GM10248 (cell line): ENCODE measurements at places on chromosomes 1 and 21.

- no peak for DNase-seq
Observed at GRCh38 chr1:224632381-224632871, 16.3 kb downstream of the CNIH3 start.

GRCh38 chr1:70382682-70383081 is 28.2 kb upstream of the ANKRD13C start:
- peak; percentile 27 for DNase-seq

GRCh38 chr1:248924696-248925532 is 18.9 kb downstream of the PGBD2 start:
- peak; percentile 42 for DNase-seq

DNA sequence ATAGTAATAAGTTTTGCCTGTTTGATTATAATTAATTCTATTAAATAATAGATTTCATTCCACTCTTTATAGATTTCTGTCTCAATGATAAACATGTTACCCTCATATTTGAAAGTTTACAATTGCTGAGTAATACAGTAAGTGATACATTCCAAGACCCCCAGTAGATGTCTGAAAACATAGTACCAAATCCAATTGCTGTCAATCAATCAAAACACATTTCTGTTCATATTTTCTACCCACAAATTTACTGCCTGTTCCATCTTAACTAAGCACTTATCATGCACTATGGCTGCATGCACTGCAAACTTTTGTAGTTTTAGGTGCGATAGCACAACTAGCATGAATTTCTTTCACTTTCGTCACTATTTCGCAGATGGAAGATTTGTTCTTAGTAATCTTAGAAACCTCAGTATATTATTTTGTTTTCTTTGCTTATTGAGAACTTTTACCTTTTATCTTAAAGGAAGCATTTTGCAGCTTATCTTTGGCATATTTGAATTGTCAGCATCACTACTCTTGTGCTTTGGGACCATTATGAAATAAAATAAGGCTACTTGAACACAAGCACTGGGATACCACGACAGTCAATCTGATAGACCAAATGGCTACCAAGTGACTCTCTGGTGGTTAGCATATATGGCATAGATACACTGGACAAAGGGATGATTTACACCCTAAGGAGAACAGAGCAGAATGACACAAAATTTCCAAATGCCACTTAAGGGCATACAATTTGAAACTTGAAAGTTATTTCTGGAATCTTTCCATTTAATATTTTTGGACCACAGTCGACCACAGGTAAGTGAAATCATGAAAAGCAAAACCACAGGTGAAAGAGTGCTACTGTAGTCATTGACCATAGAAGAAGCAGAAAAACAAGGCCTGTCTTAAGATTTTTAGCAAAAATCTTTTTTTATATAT is 67.6 kb downstream of the RGS13 start:
- peak; percentile 11 for DNase-seq

GRCh38 chr1:204431310-204432184 is 19.9 kb upstream of the PPP1R15B start:
- peak; percentile 82 for DNase-seq

DNA sequence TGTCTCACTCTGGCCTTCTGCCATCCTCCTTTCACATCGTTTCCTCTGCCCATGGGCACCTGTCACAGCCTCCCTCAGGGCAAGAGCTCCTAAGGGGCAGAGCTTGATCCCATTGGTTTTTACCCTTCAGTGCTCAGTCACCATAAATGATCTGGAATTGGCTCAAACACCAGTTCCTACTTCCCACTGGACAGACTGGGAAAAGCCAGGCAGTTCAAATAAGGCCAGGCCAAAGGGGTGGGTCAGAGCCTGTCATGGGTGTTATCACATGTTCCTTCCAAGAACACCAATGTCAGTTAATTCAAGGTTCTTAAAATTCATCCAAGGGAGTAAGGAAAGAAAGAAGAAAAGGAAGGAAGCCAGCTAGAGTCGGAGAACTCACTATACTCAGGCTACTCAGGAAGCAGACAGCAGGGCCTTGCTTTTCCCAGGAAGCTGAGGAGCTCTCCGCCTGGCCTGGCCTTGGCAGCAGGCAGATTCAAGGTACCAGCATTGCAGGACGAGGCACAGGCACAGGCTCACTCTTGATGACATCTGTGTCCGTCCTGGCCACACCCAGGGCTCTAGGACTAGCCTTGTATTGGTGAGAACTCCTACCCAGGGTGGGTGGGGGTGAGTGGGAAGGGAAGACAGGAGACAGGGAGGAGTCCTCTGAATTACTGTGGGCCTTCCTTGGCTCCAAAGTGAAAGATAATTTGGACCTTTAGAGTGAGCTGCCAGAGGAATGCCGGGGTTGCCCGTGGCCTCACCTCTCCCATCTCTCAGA is 32.2 kb upstream of the ARTN start:
- no peak for DNase-seq

DNA sequence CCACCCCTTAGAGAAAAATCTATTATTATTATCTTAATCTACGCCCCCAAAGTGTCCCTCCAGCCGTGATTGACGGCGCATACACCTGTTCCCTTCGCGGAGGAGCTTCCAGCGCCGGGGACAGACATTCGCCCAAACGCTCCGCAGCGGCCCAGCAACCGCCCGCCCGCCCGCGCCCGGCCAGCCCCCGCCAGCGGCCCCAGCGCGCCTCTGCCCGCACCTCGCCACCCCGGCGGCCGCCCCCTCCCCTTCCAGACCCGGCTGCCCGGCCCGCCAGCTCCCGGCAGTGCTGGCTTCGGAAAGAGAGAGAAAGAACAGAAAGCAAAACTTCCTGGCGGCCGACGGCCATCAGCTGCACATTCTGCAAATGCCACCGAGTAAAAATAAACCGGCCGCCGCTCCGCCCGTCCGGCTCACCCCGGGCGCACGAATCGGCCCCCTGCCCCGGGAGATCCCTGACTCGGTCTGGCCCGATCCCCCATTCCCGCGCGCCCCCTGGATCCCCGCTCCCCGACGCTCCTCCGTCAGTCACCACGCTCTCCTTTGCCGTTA is 1.6 kb downstream of the CASZ1 start:
- no peak for DNase-seq

DNA sequence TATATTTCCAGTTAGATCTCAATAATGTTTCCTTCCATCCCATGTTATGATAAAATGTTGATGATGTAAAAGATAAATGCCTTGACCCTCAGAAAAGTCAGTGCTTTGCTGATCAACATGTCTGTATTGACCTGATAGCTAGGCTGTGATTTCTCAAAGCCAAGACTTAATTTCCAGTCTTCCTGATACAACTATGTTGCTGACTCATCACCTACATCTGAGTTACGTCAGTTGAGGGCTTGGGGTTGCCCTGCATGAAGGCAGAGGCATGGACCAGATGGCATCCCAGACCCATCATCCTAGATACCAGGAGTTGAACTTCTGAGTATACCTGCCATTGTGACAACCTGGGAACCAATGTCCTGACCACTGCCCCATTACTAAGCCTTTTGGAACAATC is 4.8 kb downstream of the LCE1D start:
- no peak for DNase-seq

DNA sequence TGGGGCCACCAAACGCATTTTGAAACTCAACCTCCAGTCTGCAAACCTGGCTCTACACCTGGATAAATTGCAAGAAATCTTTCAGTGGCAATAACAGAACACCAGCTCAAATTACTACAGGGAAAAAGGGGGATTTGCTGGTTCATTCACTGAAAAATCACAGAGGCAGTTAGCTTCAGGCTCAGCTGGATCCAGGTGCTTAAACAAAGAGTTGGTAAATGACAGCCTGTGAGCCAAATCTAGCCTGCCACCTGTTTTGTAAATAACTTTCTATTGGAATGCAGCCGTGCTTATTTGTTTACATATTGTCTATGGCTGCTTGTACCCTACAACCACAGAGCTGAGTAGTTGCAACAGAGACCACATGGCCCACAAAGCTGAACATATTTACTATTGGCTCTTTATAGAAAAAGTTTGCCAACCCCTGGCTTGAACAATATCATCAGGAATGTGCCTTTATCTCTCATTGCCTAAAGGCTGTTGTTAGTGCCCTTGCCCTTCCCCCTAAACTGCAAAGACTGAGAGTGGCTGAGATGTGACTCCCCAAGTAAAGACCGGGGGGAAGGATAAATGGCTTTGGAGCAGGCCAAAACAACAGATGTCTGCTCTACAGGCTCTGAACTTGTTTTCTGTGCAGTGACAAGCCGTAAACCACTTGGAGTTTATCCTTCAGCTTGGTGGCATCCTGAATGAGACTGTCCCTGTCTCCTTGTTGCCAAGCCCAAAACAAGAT is 21.5 kb upstream of the PTPRF start:
- no peak for DNase-seq

DNA sequence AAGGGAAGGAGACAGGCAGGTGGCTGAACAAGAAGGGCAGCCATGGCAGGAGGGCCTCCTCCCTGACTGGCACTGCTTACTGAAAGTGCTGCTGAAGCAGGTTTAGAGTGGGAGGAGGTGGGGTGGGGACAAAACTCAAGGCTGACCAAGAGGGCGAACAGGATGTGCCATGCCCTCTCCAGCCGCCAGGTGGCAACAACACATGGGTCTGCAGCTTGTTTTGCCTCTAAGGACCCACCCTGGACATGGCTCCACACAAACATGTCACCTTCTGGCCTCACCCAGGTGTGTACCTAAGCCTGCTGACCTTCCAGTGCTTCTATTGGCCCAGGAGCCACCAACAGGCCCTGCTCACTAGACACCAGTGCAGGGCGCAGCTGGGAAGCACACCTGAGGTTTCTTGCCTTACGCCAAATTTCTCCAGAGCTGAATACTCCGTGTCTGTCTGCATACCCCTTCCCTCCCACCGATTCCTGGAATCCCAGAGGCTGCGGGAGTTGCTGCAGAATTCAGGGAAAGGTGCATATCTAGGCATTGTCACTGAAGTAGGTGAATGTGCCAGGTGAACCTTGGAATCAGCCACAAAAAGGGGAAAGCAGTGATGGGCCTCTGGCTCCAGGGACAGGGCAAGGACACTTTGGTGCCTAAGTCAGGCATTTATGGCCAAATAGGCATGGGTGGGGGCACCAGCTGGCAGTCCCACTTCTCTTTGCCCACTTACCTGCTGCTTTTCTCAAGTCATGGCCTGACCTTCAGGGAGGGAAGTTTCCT is 5.3 kb downstream of the PSRC1 start:
- peak; percentile 88 for DNase-seq

GRCh38 chr1:203743091-203743571 is 21.9 kb upstream of the LAX1 start:
- no peak for DNase-seq

- no peak for DNase-seq
Observed at GRCh38 chr1:31690921-31691320, 12.9 kb downstream of the COL16A1 start.

DNA sequence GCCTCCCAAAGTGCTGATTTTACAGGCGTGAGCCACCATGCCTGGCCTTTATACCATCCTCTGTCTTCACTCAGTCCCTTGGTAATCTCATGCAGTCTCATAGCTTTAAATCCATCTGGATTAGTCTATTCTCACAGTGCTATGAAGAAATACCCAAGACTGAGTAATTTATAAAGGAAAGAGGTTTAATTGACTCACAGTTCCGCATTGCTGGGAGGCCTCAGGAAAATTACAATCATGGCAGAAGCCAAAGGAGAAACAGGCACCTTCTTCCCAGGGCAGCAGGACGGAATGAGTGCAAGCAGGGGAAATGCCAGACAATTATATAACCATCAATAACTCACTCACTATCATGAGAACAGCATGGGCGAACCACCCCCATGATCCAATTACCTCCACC is 49.1 kb upstream of the CPLANE2 start:
- no peak for DNase-seq

DNA sequence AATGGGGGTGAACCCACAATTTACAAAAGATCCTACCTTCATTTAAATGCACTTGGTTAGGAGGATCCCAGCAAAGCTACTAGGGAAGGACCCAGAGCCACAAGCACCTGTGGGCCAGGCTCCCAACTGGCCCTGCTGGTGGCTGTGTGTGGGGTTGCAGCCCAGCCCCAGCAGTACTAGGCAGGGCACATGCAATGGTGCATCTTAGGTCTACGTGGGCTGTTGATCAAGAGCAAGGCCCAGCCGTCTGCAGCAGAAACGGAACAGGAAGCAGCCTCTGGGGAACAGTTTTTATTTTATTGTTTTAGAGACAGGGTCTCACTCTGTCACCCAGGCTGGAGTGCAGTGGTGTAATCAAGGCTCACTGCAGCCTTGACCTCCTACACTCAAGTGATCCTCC is 134.1 kb upstream of the RAB4A start:
- DNase-seq: no peak

DNA sequence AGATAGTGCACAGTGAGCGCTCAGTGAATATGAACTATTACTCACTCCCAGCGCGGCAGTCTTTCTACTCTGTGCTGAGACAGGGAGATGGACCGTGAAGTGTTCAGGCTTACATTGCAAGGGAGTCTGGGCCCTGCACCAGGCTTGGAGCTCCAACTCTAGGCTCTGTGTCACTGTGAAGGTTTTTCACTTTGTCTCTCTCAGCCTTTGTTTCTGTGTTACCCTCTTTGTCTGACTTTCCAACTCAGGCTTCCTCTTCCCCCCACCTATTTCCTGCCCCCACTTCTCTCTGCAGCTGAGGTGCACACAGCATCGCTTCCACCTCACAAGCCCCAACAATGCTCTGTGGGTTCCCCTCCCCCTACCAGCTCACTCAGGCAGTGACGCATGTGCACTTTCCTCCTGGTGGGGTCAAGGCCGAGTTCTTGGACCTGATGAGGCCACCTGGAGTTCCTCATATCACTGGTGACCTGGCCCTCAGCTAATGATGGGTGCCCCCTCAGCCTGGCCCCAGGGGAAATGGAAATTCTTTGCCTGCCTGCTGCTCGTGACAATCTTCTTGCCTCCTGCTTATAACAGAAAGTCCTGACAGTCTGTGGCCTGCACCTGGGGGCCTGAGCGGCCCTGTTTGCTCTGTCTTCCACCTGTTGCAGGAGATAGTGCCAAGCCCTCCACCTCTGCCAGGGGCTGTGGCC is 1.1 kb upstream of the LCK start:
- peak; percentile 86 for DNase-seq

DNA sequence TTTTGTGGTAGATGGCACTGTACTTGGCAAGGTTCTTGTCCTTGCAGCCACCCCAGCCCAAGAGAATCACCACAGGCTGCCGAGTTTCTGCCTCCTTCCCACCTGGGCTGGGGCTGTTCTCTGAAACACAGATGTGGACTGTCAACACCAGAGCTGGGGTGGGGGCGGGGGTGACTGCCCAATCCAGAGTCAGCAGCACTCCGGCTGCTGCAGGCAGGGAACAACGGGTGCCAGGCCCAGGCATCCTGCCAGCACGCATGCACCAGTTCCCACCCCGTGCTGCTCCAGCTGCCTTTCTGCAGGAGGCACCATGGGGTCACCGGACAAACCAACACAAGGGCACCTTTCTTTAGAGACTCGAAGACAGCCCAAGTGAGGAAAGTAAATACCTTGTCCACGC is 14.1 kb downstream of the TMEM53 start:
- DNase-seq: no peak

DNA sequence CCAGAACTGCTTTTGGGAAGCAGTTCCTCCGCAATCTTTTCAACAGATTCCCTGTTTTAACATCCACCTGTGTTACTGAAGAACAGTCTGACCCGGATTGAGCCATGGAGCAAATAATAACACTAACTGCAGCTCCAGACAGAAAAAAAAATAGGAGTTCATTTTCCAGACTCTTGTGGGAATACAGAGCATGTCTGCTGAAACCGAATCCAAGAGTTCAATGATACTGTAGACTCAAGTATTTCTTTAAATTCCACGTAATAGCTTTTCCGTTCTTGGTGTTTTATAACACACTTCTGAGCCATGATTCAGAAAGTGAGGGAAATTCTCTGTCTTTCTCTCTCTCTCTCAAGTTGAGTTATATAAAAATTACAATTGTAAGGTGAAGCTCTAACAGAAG is 60.6 kb downstream of the DDAH1 start:
- DNase-seq: no peak

GRCh38 chr1:228046421-228047182 is 35.9 kb upstream of the ARF1 start:
- DNase-seq: no peak
